Activated CD4-positive, alpha-beta T cell treated with anti-CD3 and anti-CD28 coated beads for 24 hours (primary cell): ENCODE measurements at places on chromosomes 3 and 15.

DNA sequence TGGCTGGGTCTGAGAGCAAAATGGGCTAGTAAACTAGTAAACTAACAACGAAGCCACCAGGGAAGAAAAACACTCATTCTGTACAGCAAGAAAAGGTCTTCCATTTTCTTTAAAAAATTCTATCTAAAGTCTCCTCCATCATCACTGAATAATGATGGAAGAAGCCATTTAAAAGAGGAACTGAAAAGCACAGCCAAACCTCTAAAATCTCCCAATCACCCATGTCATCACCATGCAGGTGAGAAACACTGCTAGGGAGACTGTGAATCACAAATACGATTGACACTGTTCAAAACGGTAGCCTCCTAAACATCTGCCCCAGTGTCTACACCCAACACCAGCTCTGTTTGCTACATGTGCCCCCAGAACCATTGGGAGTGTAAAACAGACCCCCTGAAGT is 140.4 kb downstream of the RORA start:
- DNase-seq = no peak

GRCh38 chr15:67384761-67385160 is 130.2 kb downstream of the IQCH start:
- DNase-seq = no peak

DNA sequence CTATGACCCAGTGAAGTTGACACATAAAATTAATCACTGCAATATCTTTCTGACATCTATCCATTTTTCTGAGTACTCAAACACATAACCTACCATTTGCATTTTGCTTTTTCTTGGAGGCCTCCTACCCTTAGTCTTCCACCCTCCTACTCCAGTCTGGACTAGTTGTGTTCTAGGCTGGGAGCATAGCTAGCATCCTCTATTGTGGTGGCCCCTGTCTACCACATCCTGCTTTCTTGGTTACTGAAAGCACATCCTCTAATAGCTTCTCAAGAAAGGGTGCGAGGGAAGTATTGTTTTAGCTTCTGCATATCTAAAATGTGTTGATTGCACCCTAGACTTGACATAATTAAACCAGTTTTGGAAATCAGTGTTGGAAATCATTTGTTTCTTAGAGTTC is 176.5 kb downstream of the THSD4 start:
- DNase-seq = no peak

DNA sequence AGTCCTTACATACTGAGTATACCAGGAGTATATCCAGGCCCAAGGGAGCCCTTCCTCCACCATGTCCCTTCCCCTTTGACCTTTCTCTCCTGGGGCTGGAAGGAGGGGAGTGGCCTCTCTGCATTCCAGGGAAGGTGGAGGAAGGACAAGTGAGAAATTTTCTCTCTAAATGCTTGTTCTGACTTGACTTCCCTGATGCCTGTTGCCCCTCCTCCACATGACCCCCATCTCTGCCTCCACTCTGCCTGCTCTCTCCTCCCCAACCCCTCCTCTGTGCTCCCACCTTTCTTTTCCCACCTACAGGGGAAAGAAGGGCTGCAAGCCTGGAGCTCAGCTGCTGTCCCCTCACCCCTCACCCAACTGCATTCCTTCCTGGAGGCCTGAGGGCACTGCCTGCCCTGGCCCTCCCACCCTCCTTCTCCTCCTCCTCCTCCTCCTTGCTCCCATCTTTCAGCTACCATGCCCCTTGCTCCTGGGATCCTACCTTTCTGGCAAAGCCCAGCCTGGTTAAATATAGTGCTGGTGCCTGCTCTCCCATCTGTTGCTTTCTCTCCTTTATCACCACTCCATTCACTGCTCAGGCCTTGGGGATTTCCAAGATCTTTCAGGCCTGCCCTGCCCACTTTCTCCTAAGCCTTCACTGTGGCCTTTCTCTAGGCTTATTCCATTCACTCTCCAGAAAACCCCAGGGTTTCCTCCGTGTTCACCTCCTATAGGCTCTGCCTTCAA is 8.5 kb upstream of the DAG1 start:
- no peak for DNase-seq

- DNase-seq = no peak
Observed at GRCh38 chr3:32355751-32356291, 35.8 kb upstream of the CMTM7 start.

- no peak for DNase-seq
Observed at GRCh38 chr3:95226437-95226836, 1163.6 kb downstream of the NSUN3 start.

- no peak for DNase-seq
Observed at GRCh38 chr3:17674082-17674686, 68.2 kb downstream of the TBC1D5 start.

DNA sequence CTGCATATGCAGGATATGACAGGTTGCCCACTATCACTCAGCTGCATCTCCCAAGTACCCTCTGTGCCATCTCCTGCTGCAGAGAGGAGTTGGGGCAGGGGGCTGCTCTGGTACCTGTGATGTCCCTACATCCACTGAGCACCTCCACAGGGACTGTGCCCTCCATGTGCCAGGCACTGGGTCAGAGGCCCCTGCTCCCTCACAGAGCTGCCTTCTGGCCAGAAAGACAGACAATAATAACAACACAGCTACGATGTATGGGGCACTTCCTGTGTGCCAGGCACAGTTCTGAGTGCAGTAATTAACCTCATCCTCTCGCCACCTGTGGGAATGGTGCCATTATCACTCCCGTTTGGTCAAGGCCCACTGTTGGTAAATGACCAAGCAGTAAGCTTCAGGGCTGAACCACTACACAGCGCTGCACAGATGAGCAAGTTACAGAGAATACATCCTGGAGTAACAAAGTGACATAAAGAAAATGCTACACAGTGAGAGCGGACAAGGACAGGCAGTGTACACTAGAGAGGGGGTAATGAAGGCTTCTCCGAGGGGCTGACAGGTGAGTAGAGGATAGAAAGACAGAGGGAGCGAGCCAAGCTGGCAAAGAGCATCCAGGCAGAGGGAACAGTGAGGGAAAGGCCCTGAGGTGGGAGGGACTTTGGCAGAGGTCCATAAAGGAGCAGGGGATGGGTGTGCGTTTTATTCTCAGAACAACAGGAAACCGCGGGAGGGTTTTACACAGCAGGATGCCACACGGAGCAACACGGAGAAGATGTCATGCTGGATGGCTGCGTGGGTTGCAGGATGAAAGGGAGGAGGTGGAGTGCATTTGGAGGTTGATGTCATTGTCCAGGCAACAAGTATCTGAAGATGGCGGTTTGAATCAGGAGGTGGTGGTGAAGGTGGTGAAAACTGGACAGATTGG is 13.6 kb downstream of the WNT7A start:
- no peak for DNase-seq

DNA sequence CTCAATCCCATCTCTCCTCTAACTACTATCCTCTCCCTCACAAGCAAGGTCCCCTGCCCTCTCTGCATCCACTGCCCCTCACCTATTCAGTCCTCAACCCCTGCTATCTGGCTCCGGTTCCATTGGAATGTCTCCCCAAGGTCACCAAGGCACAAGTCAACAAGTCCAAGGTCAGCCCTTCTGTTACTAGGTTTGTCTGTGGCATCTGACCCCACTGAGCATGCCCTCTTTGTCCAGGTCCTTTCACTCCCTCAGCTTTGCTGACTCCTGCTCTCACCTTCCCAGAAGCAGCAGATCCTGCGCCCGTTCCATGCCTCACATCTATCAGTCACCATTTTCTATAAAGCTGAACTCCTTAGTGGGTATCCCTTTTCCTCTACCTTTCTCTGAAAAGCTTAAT is 8.3 kb upstream of the SEMA7A start:
- DNase-seq = no peak

DNA sequence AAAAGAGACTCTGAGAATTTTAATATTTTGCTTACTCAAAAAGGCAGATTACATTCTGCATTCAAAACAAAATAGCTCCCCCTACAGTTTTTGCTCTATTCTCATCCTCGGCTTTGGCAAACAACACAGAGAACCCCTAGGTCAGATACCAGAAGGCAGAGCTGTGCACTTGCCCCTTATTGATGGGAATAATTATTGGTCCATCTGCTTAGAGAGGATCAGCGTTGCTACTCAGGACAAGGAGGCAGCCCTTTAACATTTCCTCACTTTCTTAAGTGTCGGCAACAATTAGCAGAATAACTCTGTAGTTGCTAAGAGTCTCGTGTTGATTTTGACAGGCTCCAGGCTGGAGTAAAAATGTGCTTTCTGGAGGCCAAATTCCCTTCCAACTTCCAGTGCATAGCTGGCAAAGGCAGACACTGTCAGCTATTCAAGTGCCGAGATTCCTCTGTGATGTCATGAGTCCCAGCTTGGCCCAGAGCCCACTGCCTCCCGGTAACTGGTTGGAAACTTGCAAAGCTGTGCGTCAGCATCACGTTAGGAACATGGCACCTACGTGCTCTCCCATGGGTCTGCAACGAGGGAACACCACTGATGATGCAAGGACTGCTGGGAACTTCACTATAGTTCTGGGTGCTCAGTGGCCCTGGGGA is 482.7 kb upstream of the ADAMTS9 start:
- no peak for DNase-seq

GRCh38 chr15:29044503-29044901 is 158.7 kb downstream of the APBA2 start:
- DNase-seq = no peak

GRCh38 chr3:50515565-50516439 is 12.4 kb upstream of the CACNA2D2 start:
- DNase-seq = no peak

GRCh38 chr3:25957026-25957425 is 167.1 kb downstream of the OXSM start:
- DNase-seq = no peak

- no peak for DNase-seq
Observed at GRCh38 chr3:18766974-18767373, 341.8 kb upstream of the SATB1 start.

- no peak for DNase-seq
Observed at GRCh38 chr3:123833398-123833785, 50.7 kb downstream of the MYLK start.

DNA sequence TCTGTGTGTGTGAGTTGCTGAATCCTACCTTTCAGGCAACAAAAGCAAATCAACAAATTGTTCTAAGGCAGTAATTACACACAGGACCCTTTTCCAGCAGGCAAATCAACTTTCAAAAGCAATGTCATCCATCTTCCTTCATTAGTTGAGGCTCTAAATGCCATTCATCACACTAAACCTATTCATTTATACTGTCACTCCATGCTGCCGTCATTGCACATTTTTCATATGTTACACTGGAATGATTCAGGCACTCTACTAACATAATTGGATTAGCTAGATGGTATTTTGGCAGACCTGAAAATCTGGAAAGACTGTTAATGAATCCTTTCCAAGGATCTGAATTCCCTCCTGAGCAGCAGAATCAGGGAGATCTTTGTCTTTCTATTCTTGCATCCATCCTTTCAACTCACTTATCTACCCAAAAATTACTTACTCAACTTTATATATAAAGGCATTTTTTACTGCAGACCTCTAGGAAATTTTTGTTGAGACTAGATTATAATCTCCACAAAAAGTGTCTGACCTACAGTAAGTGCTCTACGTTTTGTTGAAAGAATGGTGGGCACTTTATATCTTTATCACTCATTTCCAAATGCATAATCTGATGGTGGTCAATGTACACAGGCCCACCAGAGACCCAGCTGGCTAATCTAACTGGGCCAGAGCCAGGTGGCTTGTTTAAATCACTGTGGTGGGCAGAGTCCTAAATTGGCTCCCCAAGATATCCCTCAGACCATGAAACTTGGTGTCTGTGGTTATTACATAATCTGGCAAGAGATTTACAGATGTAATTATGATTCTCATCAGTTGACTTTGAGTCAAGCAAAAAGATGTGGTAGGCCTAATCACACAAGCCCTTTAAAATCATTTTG is 25.0 kb downstream of the MIX23 start:
- no peak for DNase-seq

DNA sequence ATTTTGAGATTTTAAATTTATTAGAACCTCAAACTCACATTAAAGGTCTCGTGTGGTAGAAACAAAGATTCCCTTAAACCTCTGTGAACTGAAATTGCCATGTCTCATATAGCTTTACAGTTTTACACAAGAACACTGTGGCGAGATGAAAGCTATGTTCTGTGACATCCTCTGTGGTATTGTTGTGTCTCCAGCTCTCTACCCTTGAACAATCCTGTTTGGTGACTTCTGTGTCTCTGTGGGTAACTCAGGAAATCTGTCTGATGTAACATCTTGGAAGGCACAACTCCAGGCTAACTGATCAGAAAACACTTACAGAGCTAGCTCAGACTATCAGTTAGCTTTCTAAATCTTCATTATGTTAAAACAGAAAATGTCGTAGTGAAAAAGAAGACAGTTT is 318.8 kb upstream of the GBE1 start:
- no peak for DNase-seq

DNA sequence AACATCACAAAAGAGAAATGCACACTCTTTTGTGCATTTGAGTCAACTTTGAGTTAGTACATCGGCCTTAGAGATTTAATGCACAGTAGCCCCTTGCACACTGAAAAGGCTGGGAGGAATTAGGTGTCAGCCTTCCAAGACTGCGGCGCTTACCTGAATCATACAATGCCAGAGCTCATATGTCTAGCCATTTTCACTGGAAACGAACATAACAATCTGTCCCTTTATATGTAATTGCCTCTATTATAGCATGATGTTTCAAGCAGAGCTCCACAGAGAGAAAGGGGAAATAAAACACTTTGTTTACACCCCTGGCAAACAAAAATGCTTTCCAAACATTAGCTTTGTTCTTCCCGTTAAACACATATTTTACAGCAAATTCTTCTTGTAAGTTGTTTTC is 315.7 kb upstream of the SLCO3A1 start:
- no peak for DNase-seq

GRCh38 chr3:114694251-114694650 is 400.4 kb downstream of the TIGIT start:
- DNase-seq = no peak

GRCh38 chr15:65344914-65345275 is 32.9 kb downstream of the IGDCC3 start:
- no peak for DNase-seq

GRCh38 chr3:120418446-120418845 is 32.3 kb downstream of the FSTL1 start:
- DNase-seq = no peak

DNA sequence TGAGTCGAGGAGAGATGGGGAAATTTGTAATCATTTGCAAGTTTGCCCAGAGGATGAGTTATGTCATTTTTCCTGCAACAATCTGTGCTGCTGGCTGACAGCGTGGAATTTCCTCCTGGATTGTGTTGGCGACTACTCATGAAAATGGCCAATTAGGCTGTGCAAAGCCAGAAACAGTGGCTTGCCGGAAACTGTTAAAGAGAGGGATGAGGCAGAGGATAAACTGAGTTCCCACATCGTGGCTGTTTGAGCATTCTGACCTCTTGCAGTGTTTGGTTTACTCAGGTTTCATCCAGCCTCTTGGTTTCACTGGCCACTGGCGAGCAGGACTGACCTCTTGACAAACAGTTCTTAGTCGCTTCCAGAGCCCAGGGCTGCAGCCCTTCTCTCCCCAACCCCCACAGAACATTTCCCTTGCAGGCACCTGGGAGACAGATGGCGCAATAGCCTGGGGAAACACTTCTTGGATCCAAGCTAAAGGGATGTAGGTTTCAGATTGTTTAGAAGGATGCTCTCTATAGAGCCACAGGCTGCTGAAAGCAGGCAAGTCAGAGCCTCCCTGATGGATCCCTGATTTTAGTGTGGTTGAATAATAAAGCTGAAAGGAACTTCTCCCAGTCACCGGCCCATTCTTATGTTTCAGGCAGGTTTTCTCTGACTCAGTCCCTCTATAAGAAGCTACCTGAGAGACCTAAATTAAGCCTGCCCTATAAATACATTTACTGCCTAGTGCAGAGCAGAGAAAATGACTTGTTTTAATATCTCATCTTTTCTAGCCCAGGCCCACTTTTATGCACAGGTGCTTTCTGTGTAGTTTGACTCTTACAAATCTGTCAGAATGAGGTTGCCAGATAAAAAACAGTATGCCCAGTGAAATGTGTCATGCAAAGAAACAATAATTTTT is 92.8 kb upstream of the UBE2E1 start:
- no peak for DNase-seq
